Left hindlimb (tissue), 1 donor: ENCODE measurements at places on chromosomes 1 and 21.

- no peak for DNase-seq
These were observed 324.0 kb upstream of the VAMP3 start for GRCh38 chr1:7447093-7447492.

DNA sequence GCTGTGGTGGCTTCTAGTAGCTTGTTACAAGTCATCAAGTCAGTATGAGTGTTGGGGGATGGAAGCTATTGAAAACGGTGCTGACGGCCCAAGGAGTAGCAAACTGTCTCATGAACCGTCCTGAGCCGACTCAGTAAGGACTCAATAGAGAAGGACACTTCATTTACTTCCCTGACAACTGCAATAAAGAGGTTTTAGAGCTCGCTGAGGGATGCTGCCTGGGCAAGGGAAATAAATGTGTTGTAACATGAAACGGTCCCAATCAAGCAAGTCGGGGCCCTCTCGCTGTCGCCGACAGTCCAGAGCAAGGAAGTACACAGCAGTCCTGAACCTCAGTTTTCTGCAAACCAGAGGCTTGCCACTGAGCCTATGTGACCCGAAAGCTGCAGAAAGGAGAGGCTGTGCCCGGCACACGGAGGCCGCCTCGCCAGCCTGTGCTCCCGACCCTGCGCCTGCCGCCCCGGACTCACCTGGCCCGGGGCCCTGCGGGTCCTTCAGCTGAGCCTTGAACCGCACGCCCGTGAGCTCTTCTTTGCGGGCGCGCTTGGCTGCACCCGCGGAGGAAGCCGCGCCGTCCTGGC, 423 bp downstream of the URB1 start:
- no peak for DNase-seq

GRCh38 chr1:104629589-104629988, 879.9 kb downstream of the AMY1C start:
- no peak for DNase-seq

GRCh38 chr1:181190364-181191035, 102.0 kb downstream of the IER5 start:
- no peak for DNase-seq

DNA sequence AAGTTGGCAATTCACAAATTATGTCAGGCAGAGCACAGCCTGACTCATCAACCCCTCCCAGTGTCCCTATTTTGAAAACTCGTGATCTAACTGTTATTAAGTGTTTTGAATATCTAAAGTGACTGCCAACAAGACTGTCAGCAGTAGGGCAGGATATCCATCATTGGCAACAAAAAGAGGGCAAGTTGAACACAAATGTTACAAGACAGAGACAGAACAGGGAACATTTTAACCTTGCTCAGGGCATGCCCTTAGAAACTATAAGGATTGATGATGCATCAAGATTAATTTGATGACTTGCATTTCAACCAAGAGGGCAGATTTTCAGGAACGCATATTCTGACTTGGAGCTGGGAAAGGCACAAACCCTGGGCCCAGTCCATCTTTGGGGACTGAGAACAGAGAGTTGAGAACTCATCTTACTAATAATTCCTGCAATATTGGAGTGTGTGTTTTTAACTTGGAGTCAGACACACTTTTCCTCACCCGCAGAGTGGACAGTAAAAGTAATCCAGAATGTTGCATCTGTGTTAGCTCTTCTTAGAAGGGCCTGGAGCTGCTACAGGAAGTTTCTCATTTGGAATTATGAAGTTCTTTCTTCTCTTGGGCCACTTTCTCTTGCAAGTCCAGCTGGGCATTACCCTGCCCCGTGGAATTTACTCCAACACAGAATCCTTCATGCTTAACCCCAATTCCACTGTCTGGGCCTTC, 317.2 kb downstream of the LTN1 start:
- DNase-seq = peak; percentile 34

- no peak for DNase-seq
These were observed 264.6 kb upstream of the RAB4A start for GRCh38 chr1:229006121-229006870.

DNA sequence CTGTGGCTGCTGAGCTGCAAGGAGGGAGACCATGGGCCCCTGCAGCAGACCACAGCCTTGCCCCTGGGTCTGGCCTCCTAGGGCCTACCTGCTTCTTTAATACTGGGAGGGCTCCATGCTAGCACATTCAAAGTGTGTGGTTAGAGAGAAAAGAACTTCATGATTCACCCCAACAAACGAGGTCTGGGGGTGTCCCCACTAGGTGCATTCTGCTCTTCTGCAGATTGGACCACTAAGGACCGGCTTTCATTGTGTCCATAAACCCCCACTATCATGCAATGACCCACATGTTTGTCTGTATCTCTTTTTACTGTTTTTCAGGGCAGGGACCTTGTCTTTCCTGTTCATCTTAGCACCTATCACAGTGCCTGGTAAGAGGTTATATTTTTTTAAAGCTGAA, 185.4 kb downstream of the OMA1 start:
- no peak for DNase-seq

DNA sequence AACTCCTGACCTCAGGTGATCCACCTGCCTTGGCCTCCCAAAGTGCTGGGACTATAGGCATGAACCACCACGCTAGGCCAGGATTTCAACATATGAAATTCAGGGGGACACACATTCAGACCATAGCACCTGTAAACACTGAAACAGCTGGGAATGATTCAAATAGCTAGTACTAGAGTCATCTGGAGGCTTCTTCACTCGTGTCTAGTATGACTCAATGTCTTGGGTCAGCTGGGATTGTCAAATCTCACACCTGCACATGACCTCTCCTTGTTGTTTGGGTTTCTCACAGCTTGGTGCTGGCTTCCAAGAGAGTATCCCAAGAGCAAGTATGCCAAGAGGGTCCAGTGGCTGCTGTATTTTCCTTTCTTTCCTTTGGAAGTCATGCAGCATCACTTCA, 75.1 kb downstream of the PGM1 start:
- no peak for DNase-seq

GRCh38 chr1:177799746-177800145, 170.1 kb downstream of the SEC16B start:
- no peak for DNase-seq

GRCh38 chr1:11151114-11151513, 38.0 kb upstream of the ANGPTL7 start:
- no peak for DNase-seq

DNA sequence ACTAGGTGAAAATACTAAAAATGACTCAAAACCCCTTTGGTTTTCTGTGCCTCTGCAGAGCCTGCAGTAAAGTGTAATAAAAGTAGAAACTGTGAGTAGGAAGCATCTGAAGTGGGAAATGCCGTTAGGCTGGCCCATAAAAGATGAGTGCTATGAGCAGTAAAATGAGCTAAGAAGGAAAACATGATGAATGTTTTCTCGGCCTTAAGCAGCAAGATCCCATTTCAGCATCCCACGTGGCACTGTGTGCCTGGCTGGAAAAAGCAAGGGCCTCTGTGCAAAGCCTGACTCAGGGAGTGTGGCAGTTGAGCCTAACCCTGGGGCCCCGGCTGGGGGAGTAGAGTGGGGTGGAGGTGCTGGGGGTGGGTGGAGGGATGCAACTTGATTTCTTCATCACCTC, 109.5 kb downstream of the TBX15 start:
- DNase-seq = no peak

DNA sequence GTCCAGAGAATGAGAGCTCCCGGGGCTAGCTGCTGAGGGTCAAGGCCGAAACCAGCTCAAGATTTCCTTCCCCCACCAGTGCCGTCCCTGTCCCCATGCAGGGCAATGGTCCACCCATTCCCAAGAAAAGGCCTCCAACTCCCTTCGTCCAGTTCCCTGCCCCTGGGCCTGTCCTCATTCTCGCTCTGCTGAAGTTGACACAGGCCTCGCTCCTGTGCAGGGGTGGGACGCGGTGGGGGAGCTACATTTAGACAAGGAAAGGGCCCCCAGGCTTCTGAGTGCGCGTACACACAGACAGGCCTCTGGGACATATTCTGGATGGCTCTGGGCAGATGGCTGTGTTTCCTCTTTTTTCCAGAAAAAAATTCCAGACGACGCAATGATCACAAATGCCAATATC, 188.3 kb downstream of the ETS2 start:
- no peak for DNase-seq

DNA sequence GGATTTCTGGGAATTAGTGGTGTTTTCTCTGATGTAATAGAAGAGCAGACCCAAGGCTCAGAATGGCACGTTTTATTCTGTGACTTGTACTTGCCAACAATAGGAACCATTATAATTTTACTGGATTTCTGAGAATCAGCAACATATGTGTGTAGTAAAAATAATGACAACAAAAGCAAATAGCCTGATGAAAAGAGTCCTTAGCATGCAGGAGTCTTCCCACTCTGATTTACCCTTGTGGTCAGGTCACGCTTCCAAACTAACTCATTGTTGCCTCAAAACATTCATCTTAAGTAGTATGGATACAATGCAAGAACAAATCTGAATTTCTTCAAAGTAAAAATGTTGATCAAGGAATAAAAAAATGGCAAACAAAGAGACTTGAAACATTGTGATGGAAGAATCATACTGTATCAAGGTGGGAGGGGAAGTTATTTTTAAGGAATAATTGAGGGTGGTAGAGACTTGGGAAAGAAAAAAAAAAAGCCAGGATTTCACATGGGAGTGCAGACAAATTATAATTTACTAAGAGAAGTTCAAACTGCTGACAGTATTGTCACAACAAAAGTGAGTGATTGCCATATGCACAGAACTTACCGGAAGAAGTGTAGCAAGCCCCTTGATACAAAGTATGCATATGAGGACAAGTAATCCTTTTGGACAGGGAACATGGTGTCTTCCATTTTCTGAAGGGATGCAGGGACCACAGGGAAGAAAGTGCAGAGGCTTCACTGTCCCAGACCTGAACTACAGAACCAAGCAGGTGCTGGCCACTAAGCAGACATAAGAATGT, 31.2 kb upstream of the RGL1 start:
- DNase-seq = no peak

GRCh38 chr1:44345187-44345775, 9.8 kb downstream of the ERI3 start:
- DNase-seq = no peak

- DNase-seq = no peak
These were observed 17.4 kb downstream of the TCEA3 start for GRCh38 chr1:23407016-23407630.

DNA sequence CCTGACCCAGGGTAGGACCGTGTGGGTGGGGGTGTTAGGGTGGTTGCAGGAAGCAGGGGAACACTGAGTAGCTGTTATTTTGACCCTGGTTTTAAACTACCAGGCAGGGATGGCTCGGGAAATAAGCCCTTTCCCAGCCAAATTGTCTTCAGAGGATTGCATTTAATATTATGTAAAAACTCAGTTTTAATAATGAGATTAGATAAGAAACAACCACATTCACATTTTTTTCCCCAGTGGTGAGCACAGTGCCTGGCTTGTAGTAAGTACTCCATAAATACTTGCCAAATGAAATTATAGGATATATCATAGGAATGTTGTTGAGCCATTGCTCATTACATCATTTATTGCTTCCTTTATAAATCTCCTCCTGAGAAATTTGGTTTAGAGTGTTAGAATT, 3.1 kb upstream of the ACP6 start:
- no peak for DNase-seq

DNA sequence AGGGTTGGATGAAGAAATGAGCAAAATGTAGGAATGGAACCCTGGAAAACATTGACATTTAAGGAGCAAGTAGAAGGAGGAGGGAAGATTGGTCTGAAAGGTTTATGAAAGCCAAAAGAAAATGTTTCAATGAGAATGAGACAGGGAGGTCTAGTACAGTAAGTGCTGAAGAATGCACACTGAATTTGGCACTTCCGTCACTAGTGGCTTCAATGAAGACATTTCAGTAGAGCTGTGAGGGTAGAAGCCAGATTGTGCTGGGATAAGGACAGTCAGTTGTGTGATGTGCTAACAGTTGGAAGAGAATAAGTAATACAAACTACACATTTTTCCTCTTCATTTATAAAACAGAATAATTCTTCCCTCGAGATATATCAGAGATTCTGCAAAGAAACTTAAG, 17.1 kb downstream of the THEM4 start:
- no peak for DNase-seq

- DNase-seq = peak; percentile 64
These were observed 24.8 kb upstream of the RNF19B start for GRCh38 chr1:32989160-32990050.

DNA sequence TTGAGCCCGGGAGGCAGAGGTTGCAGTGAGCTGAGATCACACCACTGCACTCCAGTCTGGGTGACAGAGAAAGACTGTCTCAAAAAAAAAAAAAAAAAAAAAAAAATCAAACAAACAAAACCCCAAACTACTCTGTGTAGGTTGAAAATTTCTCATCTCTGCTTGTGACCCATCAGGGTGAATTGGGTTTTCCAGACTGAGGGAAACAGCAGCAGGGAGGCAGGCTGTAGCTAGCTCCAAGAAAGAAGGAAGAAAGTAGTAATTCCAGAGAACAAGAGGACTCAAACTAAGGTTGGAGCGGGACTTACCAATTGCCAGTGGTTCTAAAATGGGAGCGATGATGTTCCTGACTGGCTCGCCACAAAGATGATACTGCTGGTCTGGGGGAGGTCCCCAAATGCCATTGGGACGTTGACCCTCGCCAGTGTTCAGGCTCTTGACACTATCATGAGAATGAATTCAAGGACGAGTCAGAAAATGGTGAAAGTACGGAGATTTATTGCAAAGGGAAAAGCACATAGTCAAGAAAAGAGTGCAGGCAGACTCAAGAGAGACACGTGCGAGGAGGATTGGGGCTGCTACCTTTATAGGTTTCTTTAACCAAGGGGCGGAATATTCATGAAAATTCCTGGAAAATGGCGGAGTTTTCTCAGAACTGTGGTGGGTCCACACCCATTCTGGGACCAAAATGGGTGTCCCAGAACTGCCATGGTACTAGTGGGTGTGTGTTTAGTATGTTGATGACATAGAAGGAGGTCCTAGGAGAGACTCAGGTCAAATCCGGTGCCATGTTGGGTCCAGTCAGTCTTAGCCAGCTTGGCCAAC, 13.4 kb downstream of the AADACL4 start:
- no peak for DNase-seq

- no peak for DNase-seq
These were observed 12.8 kb downstream of the PLEKHO1 start for GRCh38 chr1:150162582-150162861.

- DNase-seq = no peak
These were observed 126.4 kb upstream of the SAMSN1 start for GRCh38 chr21:14672466-14672865.

DNA sequence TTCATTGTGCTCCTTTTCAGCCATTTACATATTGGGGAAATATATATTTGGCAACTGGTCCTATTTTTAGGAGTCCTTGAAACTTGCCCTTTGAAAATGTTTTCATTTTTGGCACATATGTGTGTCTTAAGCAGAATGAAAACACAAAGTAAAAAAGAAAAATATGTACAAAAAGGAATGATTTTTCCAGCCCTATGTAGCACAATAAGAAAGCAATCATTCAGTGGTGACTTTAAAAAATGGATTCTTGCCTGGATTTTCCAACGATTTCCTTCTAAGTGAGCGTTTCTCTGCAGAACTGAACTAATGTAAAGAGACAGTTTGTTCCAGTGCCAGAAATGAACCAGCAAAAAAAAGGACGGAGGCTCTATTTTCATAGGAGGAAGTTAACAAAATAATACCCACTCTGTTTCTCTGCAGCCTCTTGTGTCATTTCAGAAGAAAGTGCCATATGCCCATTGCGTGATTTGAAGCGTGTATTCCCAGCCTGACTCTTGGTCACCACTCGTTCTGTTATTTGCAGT, 340.1 kb downstream of the SETD4 start:
- DNase-seq = no peak

- no peak for DNase-seq
These were observed 9.7 kb upstream of the ADGRB2 start for GRCh38 chr1:31773861-31774260.

GRCh38 chr1:217418269-217419193, 212.4 kb downstream of the GPATCH2 start:
- DNase-seq = no peak
